ENCODE measurements at places on chromosomes 2 and 18. TPM values are rescaled to one million over a fixed set of nuclear protein-coding genes. Genes with fewer than 3 reads are reported as not detected.
A peak's percentile ranks its signal among the peaks of the same experiment; 100 is the strongest.

DNA sequence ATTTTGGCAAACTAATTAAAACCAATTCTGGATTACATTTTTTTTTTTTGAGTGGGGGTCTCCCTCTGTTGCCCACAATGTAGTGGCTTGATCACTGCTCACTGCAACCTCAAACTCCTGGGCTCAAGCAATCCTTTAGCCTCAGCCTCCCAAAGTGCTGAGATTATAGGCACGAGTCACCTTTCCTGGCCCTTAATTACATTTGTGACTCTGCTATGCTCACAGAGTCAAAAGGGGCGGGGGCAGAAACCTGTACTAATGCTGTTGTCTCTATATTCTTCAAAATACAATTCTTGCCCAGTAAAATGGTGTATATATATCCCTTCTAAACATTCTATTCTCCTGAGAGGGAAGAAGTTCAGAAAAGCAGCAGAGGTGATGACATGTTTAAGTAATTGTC lies 23.2 kb downstream of the PRKD3 start:
- H3K4me1 ChIP-seq, result peaks cover 47% of the 10 kb centered on the region
- DNase-seq, result no peak
- no peak overlapping the region for H3K4me3 ChIP-seq

- no peak overlapping the region for H3K4me3 ChIP-seq
- H3K27me3 ChIP-seq, result no peaks in the 10 kb centered on the region
- H3K27ac ChIP-seq, result no peak overlapping the region
- no peaks in the 10 kb centered on the region for H3K4me1 ChIP-seq
Observed at GRCh38 chr18:39149211-39149806, 1583.7 kb upstream of the CELF4 start.

DNA sequence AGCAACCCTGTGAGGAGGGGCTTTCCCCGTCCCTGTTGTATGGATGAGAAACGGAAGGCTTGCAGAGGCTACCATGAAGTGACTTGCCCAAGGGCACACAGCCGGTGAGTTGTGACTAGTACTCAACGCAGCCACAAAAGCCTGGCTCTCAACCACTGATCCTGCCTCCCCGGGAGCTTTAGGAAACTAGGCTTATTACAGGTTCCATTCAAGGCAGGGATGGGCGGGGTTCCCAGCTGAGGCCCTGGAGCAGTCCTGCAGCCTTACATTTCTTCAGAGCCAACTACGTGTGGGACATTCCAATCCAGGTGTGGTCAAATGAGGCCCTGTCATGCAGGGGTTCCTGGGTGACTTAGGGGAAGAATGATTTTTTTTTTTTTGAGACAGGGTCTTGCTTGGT lies 59.6 kb downstream of the MEX3C start:
- no peak for DNase-seq
- H3K4me3 ChIP-seq, result no peak overlapping the region
- no peak overlapping the region for H3K27ac ChIP-seq
- H3K36me3 ChIP-seq, result no peaks in the 10 kb centered on the region
- H3K27me3 ChIP-seq, result no peaks in the 10 kb centered on the region

The GPBAR1 gene
- 0.50 TPM for polyA plus RNA-seq

The MARS2 gene
- polyA plus RNA-seq, result 7.8 TPM

The QPCT gene
- 1.3 TPM for polyA plus RNA-seq

The GREB1L gene
- polyA plus RNA-seq, result 0.06 TPM

- no peak overlapping the region for H3K27ac ChIP-seq
- no peak overlapping the region for H3K4me3 ChIP-seq
- no peaks in the 10 kb centered on the region for H3K4me1 ChIP-seq
- no peaks in the 10 kb centered on the region for H3K27me3 ChIP-seq
- no peak for DNase-seq
Observed at GRCh38 chr18:33097126-33097525, 324.3 kb upstream of the KLHL14 start.

The EML6 gene
- 0.56 TPM for polyA plus RNA-seq

GRCh38 chr2:165572151-165572550 lies 102.7 kb downstream of the CSRNP3 start:
- H3K36me3 ChIP-seq, result no peaks in the 10 kb centered on the region
- no peaks in the 10 kb centered on the region for H3K4me1 ChIP-seq
- DNase-seq, result no peak
- no peak overlapping the region for H3K4me3 ChIP-seq

DNA sequence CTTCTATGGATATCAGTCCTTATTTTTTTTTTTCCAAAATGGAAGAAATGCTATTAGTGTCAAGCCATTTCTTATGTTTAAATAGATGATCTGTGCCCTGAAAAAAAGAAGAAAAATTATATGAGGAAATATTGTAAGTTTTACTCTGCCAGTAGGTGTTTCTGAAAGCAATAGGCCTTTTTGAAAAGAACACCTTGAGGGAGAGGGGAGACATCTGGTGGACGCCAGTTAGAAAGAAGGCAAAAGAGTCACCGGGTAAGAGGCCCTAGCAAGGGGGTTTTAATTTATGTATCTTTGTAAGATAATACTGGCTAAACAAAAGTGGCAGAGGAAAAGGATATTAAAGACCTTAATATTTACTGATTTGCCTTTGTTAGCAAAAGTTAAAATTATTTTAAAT lies 56.1 kb downstream of the DYNAP start:
- H3K27me3 ChIP-seq, result peaks cover 5% of the 10 kb centered on the region
- no peaks in the 10 kb centered on the region for H3K36me3 ChIP-seq
- H3K27ac ChIP-seq, result no peak overlapping the region

DNA sequence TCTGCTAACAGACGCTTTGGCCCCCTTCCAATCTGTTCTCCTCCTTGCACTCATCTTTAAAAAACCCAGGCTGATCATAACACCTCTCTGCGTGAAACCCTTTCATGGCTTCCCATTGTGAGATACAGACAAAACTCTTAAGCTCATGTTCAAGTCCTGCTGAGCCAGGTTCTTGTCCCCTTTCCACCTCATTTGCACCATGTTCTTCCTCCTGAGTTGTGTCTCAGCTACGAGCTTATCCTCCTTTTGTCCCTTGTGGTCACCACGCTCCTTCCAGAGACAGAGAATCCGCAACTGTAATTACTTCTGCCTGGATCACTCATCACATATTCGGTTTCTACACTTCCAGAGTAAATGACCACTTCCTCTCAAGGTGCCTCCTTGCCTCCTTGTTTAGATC lies 238.8 kb downstream of the ACTR3 start:
- DNase-seq, result no peak
- H3K4me3 ChIP-seq, result no peak overlapping the region
- H3K36me3 ChIP-seq, result no peaks in the 10 kb centered on the region
- no peak overlapping the region for H3K27ac ChIP-seq

GRCh38 chr2:211084352-211084751 lies 528.0 kb downstream of the CPS1 start:
- no peak overlapping the region for H3K27ac ChIP-seq
- no peaks in the 10 kb centered on the region for H3K36me3 ChIP-seq
- H3K4me3 ChIP-seq, result no peak overlapping the region
- no peak for DNase-seq

The CDH19 gene
- not detected for polyA plus RNA-seq

DNA sequence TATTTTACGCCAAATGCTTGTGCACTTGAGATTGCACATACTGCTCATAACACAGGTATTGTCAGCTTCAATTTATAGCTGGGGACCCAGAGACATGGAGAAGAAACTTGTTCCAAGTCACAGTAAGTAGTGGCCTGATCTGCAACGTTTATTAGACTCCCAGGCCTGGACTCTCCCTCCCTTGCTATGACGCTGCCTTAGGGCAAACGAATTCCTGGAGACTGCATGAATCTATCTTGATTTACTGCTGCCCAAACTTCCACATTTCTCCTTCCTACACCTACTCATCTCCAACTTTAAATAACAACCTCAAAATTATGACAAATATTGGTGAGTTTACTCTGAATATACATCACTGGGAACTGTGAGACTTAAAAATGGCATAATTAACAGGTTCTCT lies 145.1 kb upstream of the CCDC195 start:
- no peaks in the 10 kb centered on the region for H3K27me3 ChIP-seq
- no peaks in the 10 kb centered on the region for H3K4me1 ChIP-seq
- no peak overlapping the region for H3K27ac ChIP-seq

GRCh38 chr2:64658269-64658668 lies 4.6 kb upstream of the SERTAD2 start:
- H3K36me3 ChIP-seq, result no peaks in the 10 kb centered on the region
- peak; percentile 85 for DNase-seq
- H3K4me1 ChIP-seq, result peaks cover 80% of the 10 kb centered on the region
- peak overlapping the region; percentile 91 for H3K4me3 ChIP-seq

- no peak overlapping the region for H3K4me3 ChIP-seq
- no peak overlapping the region for H3K27ac ChIP-seq
Observed at GRCh38 chr2:75100011-75100800, 99.1 kb downstream of the TACR1 start.

The LCLAT1 gene
- 13.1 TPM for polyA plus RNA-seq

- no peak for DNase-seq
- H3K27ac ChIP-seq, result no peak overlapping the region
- H3K4me1 ChIP-seq, result peaks cover 39% of the 10 kb centered on the region
- H3K27me3 ChIP-seq, result no peaks in the 10 kb centered on the region
- no peak overlapping the region for H3K4me3 ChIP-seq
Observed at GRCh38 chr2:12180031-12180430, 433.6 kb downstream of the LPIN1 start.

DNA sequence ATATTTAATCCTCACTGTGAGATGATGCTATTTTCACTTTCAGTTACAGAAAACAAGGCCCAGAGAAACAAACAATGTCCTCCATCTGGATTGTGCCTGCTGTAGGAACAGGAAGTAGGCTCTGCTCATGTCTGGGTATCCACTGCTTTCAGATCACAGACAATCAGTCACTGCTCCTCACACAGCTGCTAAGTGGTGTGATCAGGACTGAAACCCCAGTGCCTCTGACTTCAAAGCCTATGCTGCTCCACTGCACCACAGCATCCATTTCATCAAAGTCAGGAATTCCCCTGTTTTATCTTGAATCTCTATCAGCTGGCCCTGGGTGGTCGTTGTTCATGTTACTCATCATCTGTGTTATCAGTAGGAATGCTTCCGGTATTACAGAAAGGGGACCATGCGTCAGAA lies 303.8 kb upstream of the TRIB2 start:
- no peak overlapping the region for H3K4me3 ChIP-seq
- peaks cover 29% of the 10 kb centered on the region for H3K4me1 ChIP-seq
- no peak overlapping the region for H3K27ac ChIP-seq
- no peak for DNase-seq
- H3K27me3 ChIP-seq, result no peaks in the 10 kb centered on the region

The GPR35 gene
- 2.9 TPM for polyA plus RNA-seq

GRCh38 chr2:151630372-151630771 lies 103.9 kb downstream of the NEB start:
- DNase-seq, result no peak
- no peaks in the 10 kb centered on the region for H3K4me1 ChIP-seq
- no peak overlapping the region for H3K27ac ChIP-seq
- no peaks in the 10 kb centered on the region for H3K27me3 ChIP-seq
- H3K36me3 ChIP-seq, result peaks cover 17% of the 10 kb centered on the region

The ACMSD gene
- not detected for polyA plus RNA-seq

DNA sequence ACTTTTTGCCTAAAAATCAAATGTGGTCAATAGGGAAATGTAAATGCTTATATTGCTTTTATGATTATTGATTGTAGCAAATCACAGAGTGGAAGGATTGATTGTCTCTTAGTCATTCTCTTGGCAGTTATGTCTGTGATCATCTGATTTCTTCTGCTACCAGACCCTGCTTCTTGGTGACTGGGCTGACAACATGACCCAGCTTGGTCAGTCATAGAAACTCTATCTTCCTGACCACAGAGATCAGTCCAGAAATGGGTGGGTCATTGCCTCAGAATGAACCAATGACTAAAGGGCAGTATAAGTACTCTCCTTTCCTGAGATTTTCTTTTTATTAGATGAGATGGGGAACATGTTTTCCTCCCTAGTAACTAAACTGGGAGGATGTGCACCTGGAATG lies 87.6 kb downstream of the MAIP1 start:
- peaks cover 11% of the 10 kb centered on the region for H3K27me3 ChIP-seq
- H3K36me3 ChIP-seq, result no peaks in the 10 kb centered on the region
- no peak overlapping the region for H3K27ac ChIP-seq
- no peaks in the 10 kb centered on the region for H3K4me1 ChIP-seq

- H3K27ac ChIP-seq, result peak overlapping the region; percentile 65
- no peaks in the 10 kb centered on the region for H3K27me3 ChIP-seq
- H3K36me3 ChIP-seq, result no peaks in the 10 kb centered on the region
- H3K4me1 ChIP-seq, result peaks cover 17% of the 10 kb centered on the region
Observed at GRCh38 chr2:148926291-148926961, 51.4 kb downstream of the KIF5C start.

The CCDC85A gene
- polyA plus RNA-seq, result not detected

DNA sequence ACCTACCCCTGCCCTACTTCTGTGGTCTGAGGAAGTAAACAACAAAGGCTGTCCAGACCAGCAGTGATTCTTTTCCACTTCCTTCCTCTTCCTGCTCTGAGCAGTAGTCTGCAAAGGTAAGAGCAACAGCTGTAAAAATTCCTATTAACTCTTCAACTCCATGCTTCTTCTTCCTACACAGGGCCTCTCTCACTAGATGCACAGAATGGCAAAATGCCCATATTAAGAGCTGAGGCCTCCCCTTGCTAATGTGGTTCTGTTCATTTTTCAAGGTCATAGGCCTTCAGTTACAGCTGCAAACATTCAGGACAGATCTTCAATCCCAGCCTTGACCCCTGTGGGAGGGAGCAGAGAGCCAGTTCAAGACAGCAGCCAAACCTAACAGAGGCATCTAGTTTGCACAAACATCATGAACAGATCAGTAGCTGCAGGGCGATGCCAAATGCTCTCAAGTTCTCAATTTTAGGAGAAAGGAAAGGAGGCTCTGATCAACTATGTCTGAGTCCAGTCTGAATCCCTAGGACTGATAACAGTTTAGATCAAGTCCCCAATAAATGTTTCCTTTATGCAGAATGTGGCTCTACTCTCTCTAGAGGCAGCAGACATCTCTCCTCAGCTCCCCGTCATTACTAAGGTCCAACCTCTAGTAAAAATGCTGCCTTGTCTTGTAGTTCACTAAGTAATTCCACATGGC lies 20.9 kb downstream of the SLC40A1 start:
- H3K27ac ChIP-seq, result no peak overlapping the region
- no peak overlapping the region for H3K4me3 ChIP-seq
- H3K27me3 ChIP-seq, result no peaks in the 10 kb centered on the region
- DNase-seq, result no peak

- H3K27ac ChIP-seq, result peak overlapping the region; percentile 80
- H3K27me3 ChIP-seq, result no peaks in the 10 kb centered on the region
- no peak overlapping the region for H3K4me3 ChIP-seq
Observed at GRCh38 chr2:144143294-144144151, 376.4 kb downstream of the ZEB2 start.

- no peak for DNase-seq
- H3K4me3 ChIP-seq, result no peak overlapping the region
- no peaks in the 10 kb centered on the region for H3K27me3 ChIP-seq
- no peaks in the 10 kb centered on the region for H3K36me3 ChIP-seq
- H3K4me1 ChIP-seq, result no peaks in the 10 kb centered on the region
Observed at GRCh38 chr2:59366288-59366687, 1125.2 kb upstream of the FANCL start.

GRCh38 chr18:31577195-31577594 lies 14.5 kb upstream of the TTR start:
- H3K27ac ChIP-seq, result no peak overlapping the region
- no peaks in the 10 kb centered on the region for H3K27me3 ChIP-seq
- H3K4me1 ChIP-seq, result no peaks in the 10 kb centered on the region

The SCYGR2 gene
- not detected for polyA plus RNA-seq

The AOX1 gene
- not detected for polyA plus RNA-seq

The POTEI gene
- polyA plus RNA-seq, result not detected

The CAPN14 gene
- polyA plus RNA-seq, result 1.1 TPM

GRCh38 chr18:3709205-3709604 lies 259.2 kb downstream of the TGIF1 start:
- H3K36me3 ChIP-seq, result no peaks in the 10 kb centered on the region
- no peaks in the 10 kb centered on the region for H3K27me3 ChIP-seq
- H3K4me1 ChIP-seq, result peaks cover 2% of the 10 kb centered on the region
- DNase-seq, result no peak
- no peak overlapping the region for H3K4me3 ChIP-seq

GRCh38 chr18:60202708-60203107 lies 169.9 kb downstream of the MC4R start:
- H3K4me3 ChIP-seq, result no peak overlapping the region
- no peak for DNase-seq
- no peaks in the 10 kb centered on the region for H3K4me1 ChIP-seq
- no peaks in the 10 kb centered on the region for H3K36me3 ChIP-seq
- H3K27ac ChIP-seq, result no peak overlapping the region

Data from naive B cell (primary cell).